ENCODE measurements at places on chromosomes 6 and 20. TPM values are rescaled to one million over a fixed set of nuclear protein-coding genes. Genes with fewer than 3 reads are reported as not detected.

The BAG2 gene
- 22.1 TPM for total RNA-seq

GRCh38 chr6:48111143-48111506 is at the start of gene PTCHD4:
TSS of gene PTCHD4 (minus strand) at chr6:48111197. CDS start at chr6:48068957, 42,240 bp downstream.
- peak; percentile 48 for DNase-seq

GRCh38 chr6:151699719-151700118 is 107.8 kb upstream of the ESR1 start:
- no peak for DNase-seq

- DNase-seq = no peak
These were observed 43.5 kb downstream of the SAMD5 start for GRCh38 chr6:147551976-147552375.

DNA sequence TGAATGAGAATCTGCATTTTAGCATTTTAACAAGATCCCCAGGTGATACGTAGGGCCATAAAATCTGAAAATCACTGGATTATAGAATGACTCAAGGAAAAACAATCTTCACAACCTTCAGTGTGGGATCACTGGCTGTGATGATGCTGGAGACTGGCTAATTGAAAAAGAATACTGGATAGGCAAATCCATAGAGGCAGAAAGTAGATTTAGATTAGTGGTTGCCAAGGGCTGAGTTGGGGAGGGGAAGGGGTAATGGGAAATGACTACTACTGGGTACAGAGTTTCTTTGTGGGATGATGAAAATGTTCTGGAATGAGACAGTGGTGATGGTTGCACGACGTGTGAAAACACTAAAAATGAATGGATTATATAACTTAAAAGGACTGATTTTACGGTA is 84.1 kb downstream of the CDK19 start:
- no peak for DNase-seq

- no peak for DNase-seq
These were observed 31.3 kb upstream of the SLCO4A1 start for GRCh38 chr20:62611012-62611411.

DNA sequence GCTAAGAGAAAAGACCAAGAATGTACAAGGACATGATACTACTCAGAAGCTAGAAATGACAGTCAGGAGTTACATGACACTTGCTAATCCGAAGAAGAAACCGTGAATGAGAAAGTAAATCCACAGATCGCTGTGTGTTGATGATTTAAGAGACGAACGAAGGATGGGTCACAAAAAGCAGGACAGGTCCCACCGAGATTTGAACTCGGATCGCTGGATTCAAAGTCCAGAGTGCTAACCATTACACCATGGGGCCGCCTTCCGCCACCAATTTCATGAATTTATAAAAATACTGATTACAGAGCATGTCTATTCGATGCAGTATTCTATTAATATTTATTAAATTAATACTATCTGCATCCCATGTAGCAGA is 54.0 kb upstream of the BTN3A2 start:
- DNase-seq = peak; percentile 60

DNA sequence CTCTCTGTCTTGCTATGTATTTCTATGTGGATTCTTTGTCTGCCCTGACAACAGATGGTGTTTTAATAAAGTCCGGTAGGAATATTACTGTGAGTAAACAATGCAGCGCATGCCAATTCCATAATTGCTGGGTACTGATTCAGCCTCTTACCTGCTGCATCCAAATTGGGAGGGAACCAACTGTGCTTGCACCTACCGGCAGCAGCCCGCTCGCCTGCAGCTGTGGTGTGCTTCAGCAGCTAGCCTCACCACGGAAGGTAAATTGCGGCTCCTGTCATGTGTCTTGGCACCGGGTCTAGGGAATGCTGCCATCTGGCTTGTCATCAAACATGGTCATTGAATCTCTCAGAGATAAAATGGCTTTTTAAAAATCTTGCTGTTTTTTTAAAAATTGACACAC is 704.8 kb upstream of the SLC35B3 start:
- no peak for DNase-seq

All from fibroblast of lung (primary cell).